Occipital lobe (tissue), 3 donors: ENCODE measurements at places on chromosomes 5 and 9. TPM values are rescaled to one million over a fixed set of nuclear protein-coding genes. Genes with fewer than 3 reads are reported as not detected.

Gene NR5A1
- total RNA-seq, result under 0.01 TPM

Gene PDE6A
- not detected for total RNA-seq

Gene SQSTM1
- 53.5 TPM for total RNA-seq

Gene ROR2
- 0.94 TPM for total RNA-seq

Gene BASP1
- total RNA-seq, result 359 TPM
